Peyer's patch (tissue), 4 donors: ENCODE measurements at places on chromosomes 4 and X.

- no peak for DNase-seq
Measured at GRCh38 chrX:10048707-10049106, 81.5 kb downstream of the CLDN34 start.

DNA sequence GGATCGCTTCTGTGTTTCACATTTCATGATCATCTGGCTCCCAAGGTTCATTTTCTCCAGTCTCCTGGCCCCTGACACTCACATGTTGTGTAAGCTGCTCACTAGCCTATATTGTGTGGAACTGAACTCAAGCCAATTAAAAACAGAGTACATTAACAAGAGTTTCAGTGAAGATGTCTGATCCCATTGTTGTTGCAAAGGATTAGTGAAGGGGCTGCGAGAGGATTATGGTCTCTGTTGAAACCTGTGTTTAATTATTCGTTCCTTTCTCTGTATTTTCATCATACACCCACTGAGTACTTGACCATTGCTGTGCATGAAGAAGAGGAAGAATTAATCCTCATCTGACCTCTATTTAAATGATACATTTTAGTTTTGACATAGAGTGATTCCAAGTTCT is 54.7 kb downstream of the AFF2 start:
- DNase-seq, result no peak

GRCh38 chr4:86554646-86555045 is 39.5 kb upstream of the PTPN13 start:
- DNase-seq, result no peak

DNA sequence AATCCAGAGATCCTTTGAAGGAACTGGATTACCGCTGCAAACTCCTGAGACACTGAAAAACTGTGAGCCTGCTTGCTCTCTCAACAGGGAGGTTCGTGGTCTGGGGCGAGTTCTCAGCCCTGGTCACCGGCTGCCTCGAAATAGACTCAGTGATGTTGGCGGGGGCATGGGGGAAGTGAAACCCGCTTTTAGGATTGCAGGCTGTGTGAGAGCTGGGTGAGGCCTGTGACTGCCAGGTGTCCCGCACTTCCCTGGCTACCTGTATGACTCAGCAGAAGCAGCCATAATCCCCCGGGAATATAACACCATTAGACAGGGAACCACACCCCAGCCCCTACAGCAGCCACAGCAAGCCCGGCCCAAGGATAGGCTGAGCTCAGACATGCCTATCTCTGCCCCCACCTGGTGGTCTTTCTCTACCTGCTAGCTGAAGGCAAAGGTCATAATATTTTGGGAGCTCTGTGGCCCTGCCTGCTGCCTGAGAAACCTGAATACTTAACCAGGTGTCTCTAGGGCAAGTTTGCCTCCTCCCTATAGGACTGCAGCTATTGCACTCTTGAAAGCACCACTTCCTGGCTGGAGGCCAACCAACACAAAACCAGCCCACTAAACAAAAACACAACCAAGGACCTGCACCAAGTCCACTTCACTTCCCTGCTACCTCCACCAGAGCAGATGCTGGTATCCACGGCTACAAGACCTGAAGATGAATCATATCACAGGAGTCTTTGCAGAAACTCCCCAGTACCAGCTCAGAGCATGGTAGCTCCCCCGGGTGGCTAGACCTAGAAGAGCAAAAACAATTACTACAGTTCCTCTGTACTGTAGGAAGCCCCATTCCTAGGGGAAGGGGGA is 202.0 kb downstream of the RRAGB start:
- peak; percentile 78 for DNase-seq

DNA sequence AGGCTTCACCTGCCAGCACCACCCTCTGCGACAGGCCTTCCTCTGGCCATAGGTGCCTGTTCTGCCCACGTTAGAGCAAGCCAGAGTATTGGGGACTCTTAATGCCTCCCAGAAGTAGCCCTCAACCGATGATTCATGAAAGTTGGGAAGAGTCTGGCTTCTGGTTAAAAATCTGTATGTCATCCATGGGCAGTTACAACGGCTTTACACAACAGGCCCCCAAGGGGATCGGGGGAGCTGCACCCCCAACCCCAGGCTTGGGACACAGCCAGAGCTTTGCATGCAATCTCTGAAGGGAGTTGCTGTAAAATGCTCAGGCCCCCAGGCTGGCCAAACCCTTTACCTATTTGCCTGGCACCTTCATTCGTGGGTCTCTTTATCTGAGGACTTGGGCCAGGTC is 5.4 kb upstream of the CYTL1 start:
- DNase-seq, result no peak

DNA sequence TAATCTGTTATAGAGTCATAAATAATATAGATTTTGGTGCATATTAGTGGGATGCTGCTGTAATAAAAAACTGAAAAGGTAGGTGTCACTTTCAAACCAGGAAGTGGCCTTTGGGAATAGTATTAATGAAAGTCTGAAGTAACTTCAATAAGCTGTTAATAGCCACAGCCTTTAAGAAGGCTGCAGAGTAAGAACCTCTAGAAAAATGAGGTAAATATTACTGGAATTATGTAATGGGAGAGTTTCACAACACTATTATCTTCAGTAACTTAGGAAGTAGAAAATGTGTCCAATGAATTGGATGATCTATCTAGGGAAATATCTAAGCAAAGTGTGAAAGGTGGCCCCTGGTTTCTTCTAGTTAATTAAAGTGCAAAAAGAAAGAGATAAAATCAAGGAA is 104.7 kb downstream of the NCAPG start:
- DNase-seq, result no peak

DNA sequence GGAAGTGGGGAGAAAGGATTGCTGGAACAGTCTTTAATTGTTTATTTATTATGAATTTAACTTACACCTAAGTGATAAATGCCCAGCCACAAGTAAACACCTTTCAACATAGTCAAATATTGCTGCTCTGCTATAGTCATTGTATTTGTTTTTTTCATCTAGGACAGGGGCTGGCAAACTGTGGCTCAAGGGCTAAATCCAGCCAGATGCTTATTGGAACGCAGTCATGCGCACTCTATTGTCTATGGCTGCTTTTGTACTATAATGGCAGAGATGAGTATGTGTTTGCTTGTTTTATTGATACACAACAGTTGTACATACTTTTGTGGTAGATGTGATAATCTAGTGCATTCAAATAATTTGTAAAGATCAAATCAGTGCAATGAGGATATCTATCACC is 95.3 kb downstream of the ZAR1 start:
- DNase-seq, result no peak

DNA sequence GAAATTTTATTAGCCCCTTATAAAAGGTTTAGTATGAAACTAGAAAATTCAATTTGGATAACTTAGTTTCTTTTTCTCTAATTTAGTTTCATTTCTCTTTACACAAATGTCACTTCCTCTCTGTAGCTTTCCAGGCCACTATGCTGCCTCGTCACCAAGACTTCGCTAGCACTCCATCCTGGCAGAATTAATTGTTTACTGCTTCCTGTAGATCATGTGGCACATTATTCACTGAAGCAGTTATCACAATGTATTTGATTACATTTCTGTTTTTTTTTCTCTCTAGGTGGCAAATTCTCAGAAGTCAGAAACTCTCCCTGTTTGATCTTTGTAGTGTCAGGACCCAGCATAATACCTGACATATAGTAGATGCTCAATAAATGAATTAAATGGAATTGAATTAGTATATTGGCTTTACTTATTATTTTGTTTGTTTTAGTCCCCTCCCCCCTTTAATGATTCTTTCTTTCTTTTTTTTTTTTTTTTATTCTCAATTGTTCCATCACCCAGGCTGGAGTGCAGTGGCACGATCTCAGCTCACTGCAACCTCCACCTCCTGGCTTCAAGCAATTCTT is 9.3 kb upstream of the SAT1 start:
- DNase-seq, result peak; percentile 48

DNA sequence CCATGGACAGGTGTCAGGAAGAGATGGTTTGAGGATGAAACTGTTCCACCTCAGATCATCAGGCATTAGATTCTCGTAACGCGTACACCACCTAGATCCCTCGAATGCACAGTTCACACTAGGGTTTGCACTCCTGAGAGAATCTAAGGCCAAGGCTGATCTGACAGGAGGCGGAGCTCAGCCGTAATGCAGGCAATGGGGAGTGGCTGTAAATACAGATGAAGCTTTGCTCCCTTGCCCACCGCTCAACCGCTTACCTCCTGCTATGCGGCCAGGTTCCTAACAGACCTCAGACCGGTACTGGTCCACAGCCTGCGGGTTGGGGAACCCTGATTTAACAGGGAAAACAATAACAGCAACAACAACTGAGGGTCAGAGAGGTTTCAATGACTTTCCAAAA is 2.0 kb upstream of the TEC start:
- no peak for DNase-seq

DNA sequence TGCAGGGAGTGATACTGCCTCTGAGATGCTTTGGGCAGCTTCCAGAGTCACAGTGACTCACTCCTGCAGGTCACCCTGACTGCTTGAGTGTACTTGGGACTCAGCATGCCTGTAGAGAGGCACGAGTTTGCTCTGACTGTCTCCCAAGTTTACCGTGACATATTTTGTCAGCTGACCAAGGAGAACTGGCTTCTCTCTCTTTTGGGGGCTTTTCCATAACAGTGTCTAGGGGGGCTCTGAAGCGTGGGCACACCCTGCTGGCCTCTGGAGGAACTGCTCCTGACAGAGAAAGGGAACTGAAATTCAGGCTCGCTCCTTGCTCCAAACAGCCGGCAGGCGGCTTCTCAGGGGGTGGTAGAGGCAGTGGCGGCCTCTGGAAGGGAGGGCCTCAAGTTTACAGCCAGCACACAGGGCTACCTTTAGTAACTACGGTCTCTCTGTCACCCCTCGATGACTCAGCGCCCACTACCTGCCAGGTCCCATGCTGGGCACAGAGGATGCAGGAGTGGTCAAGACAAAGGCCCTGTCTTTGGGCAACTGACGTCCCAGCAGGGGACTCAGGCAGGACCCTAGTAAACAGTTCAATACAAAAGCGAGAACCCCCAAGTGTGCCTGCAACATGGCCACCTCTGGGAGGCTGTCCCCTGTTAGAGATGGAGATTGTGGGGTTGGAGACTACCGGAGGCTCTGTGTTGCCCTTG is 17.8 kb downstream of the ZNF185 start:
- no peak for DNase-seq

- no peak for DNase-seq
Measured at GRCh38 chrX:22351966-22352365, 79.3 kb downstream of the CBLL2 start.

DNA sequence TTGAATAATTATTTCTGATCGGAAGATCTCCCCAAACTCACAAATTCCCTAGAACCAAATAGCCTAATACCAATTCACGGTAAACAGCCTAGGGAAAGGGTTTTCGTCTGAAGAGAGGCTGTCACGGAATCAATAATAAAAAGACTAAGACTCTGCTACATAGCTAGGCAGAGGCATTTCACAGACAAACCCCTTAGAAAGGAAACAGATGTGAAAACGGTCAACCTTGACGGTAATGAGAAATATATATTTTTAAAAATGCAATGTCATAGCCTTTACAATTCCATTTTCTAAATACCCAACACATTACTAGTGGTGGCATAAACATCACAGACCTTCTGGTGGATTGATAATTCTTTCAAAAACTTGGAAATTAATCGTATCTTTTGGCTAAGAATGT is 28.4 kb downstream of the PROM1 start:
- no peak for DNase-seq

DNA sequence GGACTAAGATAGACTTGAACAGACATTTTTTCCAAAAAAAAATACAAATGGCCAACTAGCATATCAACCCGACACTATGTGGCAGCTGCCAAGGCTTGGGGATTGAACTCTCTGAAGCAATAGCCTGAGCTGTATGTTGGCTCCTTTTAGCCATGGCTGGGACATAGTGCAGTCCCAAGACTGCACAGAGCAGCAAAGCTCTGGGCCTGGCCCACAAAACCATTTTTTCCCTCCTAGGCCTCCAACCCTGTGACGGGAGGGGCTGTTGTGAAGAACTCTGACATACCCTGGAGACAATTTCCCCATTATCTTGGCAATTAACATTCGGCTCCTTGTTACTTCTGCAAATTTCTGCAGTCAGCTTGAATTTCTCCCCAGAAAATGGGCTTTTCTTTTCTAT is 50.1 kb downstream of the CISD2 start:
- DNase-seq, result no peak
